HCT116 (cell line): ENCODE measurements at places on chromosomes 11 and 22.
A peak's percentile ranks its signal among the peaks of the same experiment; 100 is the strongest.

- peak; percentile 46 for DNase-seq
These were observed 258.9 kb downstream of the BUD13 start for GRCh38 chr11:116513894-116514293.

DNA sequence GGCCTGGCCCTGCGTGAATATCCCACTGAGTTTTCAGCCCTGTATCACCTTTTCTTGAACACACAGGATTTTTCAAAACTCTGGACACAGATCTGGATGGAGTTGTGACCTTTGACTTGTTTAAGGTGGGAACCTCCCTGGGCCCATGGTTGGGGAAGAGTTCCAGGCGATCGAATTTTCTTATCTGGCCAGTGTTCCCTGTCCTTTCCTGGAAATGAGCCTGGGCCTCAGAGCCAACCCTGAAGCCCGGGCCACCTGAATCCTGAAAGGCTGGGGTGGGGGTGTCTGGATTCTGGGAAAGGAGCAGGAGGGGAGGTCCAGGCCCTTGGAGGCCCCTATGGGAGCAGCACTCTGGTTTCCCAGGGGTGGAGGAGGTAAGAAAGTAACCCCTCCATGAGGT is 29.0 kb downstream of the CAPN1 start:
- no peak for DNase-seq

GRCh38 chr11:72962084-72962483 is 147.9 kb downstream of the ATG16L2 start:
- DNase-seq, result no peak

GRCh38 chr11:61345954-61346843 is 13.2 kb downstream of the TKFC start:
- no peak for DNase-seq

GRCh38 chr11:62145261-62145871 is 21.6 kb downstream of the INCENP start:
- DNase-seq, result no peak

DNA sequence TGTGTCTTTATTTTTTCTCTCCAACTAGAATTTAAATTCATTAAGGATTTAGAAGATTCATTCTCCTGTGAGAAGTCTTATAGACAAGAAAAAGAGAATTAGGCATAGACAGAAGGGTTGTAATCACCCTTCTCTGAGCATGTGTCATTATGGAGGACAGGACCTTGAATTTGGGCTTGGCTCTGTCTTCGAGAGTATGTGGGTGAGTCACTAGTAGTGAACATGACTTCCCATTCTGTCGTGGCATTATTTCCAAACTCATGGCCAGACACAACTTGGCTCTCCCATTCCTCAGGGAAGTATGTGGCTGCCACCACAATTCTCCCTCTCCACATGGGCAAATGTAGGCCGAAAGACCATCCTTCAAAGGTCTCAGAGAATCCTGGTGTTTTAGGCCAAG is 14.3 kb upstream of the ANKK1 start:
- DNase-seq, result no peak

DNA sequence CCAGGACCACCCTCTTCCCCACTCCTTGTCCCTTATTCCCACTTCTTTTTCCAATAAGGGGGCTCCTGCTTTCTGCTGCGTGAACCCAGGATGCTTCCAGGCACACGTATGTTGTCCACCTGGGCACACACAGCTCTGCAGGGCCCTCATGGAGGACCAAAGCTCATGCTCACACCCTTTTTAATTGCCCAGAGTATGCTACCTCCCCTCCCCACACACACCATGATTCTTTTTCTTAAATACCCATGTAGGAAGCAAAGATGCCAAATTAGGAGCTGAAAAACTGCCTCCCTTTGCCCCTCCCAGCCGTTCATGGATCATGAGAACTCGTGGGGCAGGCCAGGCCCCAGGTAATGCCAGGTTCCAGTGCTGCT is 5.1 kb downstream of the NECTIN1 start:
- DNase-seq, result no peak

DNA sequence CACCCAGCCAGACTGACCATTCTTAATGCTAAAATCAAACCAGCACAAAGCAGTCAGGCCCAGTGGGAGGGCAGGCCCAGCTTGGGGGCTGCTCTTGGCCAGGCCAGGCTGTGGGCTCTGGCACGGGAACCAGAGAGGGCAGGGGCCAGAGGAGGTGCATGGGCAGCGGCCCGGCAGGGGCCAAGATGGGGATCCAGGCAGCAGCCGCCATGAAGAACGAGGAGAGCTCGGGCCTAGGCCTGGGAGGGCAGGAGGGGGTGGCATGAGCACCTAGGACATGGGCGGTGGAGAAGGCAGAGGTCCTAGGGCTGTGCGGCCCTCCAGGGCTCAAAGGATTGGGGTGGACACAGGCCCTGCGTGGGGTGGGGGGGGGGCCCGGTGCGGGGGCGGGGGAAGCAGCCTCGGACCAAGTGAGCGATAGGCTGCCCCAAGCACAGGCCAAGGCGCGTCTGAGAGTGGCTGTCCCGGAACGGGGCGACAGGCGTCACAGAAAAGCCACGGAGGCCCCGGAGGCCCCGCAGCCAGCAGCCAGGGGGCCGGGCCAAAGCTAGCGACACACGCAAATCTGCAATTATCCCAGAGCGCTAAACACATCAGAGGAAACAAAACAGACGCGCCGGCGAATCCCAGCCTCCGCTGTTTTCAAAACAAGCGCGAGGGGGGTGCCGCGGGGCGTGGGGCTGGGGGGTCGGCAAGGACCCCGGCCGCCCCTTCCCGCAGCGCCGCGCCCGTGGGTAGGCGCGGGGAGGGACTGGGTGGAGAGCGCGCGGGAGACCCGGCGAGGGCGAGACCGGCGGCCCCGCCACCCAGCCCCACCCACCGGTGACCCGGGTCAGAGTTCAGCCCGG is 8.3 kb downstream of the PLXNB2 start:
- DNase-seq, result no peak

GRCh38 chr22:39729141-39729934 is 158.8 kb downstream of the CACNA1I start:
- no peak for DNase-seq

GRCh38 chr11:75055511-75055910 is 41.2 kb downstream of the OR2AT4 start:
- no peak for DNase-seq
